ENCODE measurements at places on chromosomes 11 and 22.
A peak's percentile ranks its signal among the peaks of the same experiment; 100 is the strongest.

DNA sequence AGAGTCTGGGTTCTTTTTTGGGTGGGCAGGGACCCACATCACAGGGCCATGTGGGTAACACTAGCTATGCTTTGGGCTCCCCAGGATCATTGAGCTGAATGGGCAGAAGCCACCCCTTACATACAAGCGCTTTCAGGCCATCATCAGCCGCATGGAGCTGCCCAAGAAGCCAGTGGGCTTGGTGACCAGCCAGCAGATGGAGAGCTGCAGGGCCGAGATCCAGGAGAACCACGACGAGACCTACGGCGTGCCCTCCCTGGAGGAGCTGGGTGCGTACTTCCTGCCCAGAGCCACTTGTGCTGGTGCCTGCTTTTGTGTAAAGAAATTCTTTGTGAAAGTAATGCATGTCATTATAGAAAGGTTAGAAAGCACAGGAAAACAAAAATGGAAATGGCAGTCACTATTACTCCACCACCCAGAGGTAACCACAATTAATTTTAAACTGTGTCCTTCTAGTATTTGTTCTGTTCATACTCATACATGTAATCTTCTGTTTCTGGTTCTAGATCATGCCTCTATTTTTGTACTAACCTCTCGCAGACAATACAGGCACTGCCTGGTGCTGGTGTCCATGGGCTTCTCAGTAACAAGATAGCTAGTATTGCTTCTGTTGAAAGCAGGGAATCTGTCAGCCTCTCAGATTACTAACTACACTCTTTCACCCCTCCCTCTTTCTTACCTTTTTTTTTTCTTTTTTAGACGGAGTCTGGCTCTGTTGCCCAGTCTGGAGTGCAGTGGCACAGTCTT, 13.7 kb downstream of the CRY2 start:
- DNase-seq = no peak

GRCh38 chr11:112115386-112115785, 28.7 kb downstream of the SDHD start:
- DNase-seq = no peak

- no peak for DNase-seq
Observed at GRCh38 chr11:3946455-3947017, 91.1 kb downstream of the STIM1 start.

DNA sequence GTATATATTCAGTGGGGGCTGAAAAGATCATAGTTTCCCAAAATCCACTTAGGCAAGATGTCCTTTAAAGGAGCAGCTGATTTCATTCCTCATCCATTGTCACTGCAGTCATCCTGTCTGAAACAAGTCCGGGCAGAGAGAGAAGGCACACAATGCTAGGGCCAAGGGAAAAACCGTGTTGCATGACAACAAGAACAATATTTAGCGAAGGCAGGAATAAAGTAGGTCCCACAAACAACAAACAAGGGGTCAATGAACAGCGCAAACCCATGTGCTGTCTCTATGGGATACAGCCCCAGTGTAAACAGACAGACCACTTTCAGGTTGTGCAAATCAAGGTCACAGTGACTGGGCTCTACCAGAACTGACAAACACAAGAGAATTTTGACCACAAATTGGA, 9.0 kb downstream of the PAMR1 start:
- DNase-seq = no peak

GRCh38 chr11:72568861-72569260, 105.4 kb downstream of the PDE2A start:
- DNase-seq = no peak

- no peak for DNase-seq
Observed at GRCh38 chr11:82989628-82990404, 81.9 kb downstream of the RAB30 start.

DNA sequence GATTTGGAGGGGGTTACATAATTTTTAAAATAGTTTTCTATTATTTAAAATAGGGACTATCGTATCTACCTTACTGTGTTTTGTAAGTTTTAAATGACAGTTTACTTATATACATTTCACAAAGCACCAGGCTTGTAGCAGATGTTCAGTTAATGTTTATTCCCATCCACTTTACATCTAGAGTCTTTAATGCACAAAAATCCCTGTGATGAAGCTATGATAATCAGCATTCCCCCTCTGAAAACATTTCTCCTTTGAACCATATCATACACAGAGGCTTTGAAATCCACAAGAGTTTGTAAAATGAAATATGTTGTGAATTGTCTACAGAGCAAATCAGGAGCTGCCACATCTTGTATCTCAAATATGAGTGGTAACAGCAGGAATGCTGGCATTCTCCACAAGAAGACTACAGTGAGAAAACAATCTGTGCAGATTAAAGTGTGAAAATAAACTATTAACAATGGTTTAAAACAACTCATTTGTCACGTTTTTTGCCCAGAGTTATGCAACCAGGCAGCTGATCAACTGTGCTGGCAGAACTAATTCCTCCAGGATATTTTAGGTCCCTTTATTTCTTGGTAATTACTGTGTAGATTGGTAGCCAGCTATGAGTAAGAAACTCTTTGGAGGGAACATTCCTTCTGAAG, 699.1 kb upstream of the ARHGAP42 start:
- DNase-seq = no peak

- no peak for DNase-seq
Observed at GRCh38 chr11:33669598-33670249, 30.9 kb downstream of the C11orf91 start.

DNA sequence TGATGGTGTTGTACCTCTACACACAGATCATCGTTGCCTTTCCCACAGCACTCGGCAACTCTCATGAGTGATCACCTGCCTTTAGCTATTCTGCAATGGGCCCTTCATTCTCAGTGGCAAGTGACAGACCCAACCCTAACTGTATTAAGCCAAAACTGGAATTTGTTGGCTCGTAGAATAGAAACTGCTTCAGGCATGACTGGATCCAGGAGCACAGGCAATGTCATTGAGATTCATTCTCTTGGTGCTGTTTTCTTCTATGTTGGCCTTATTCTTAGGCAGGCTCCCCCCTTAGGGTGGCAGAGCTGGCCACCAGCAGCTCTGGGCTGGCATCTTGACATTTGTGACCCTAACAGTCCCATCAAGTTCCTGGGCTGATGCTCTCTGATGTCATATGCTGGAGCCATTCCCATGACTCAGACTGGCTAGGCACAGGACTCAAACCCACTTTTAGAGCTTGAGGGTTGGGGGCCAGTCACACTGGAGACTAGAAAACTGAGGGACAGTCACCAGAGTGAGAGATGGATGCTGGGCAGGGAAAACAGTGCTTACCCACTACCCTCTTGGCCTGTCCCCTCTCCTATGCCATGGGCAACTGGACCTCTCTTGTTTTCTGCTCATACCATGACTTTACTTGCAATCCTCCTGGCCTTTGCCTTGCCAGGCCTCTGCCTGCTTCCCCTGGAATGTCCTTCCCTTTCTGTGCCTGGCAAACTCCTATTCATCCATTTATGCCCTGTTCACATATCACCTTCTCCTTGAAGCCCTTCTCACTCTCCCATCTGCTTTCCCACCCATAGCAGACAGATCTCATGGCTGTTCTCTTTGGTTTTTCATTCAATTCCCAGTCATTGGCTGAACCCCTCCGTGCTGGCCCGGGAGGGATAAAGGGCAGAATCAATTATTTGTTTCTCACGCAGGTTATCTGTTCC, 7.1 kb upstream of the CDC42EP2 start:
- DNase-seq = no peak

DNA sequence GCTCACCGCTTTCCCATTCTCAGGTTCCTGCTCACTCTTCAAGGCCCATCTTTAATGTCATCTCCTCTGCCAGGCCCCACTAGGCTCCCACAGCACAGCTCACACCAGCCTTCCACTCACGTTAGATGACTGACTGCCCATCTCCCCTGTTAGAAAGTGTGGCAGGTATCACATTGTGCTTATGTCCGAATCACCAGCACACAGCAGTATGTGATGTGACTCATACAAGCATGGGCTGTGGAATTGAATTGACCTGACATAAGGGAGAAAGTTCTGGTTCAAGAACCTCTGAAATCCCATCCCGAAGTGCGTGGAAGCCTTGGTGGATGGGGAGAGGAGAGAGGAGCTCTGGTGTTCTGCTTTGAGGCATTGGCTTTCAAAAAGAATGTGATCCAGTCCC, 6.5 kb downstream of the VSTM5 start:
- no peak for DNase-seq

GRCh38 chr11:92396133-92396532, 171.5 kb downstream of the FAT3 start:
- DNase-seq = no peak

GRCh38 chr11:75518771-75519653, 6.7 kb downstream of the GDPD5 start:
- DNase-seq = no peak

DNA sequence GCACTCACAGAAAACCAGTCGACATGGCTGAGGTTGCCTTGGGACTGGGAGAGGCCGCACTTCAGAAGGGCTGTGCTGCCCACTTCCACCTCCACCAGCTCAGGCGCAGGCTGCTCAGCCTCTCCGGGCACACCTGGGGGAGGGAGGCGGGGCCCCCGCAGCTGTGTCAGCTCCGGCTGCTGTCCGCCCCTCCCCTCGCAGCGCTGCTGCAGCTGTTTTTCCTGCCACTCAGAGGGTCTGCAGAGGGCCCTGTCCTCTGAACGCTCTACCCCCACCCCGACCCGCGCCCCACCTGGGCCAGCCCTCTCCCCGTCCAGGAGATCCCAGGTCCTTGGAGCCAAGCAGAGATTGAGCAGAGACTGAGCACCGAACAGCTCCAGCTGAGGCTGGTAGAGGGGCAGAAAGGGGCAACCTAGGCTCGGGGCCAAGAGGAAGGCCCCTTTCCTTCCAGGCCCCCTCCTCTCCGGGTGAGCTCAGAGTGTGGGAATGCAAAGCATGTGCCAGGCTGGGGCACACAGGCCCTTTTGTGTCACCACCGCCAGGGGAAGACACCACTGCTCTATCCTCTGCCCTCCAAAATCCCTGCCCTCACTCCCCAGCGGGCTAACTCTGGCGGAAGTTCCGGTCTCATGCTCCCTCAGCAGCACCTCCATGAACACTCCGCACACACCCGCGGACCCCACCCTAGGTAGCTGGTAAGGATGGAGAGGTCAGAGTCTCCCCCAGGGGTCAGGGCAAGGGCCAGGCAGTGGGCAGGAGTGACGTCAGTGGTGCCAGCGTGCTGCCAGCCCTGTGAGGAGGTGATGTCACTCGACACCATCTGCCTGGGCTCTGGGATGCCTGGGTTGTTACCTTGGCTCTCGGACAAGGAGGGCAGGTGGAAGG, 1.6 kb downstream of the MCAM start:
- no peak for DNase-seq

DNA sequence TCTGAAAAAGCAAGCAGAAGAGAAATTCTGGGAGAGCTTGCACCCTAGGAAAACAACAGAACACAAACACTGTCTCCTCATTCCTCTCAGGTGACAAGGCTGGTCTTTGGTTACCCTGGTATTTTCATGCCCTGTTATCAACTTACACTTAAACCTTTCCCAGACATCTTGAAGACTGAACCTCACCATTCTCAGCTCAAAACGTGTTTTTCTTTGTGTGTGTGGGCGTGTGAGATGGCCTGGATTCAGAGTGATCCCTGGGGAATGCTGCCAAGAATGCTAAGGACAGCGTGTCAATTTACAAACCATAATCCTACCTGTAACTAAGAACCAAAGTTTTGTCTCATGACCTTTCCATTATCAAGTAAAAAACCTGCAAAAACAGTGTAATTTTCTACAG, 33.3 kb downstream of the ELF5 start:
- no peak for DNase-seq

GRCh38 chr22:32177221-32177765, 18.2 kb upstream of the C22orf42 start:
- no peak for DNase-seq

DNA sequence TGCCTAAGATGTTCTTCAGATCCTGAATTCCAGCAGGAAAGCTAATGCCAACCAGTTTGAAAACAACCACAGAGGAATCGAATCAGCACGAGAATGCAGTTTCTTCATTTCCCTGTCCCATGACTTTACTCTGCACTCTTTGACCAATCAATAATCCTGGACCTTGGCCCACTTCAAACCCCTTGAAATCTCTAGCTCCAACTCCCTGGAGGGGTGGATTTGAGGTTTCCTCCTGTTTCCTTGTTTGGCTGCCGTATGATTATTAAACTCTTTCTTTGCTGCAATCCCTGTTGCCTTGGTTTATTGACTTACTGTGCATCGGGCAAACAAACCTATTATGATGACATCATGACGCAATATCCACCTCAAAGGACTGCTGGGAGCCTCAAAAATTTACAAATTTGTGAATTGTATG, 109.3 kb downstream of the FBXO7 start:
- DNase-seq = peak; percentile 66

GRCh38 chr11:111155021-111155420, 90.5 kb upstream of the POU2AF2 start:
- no peak for DNase-seq

- DNase-seq = no peak
Observed at GRCh38 chr11:94795476-94796189, 27.5 kb downstream of the AMOTL1 start.

GRCh38 chr22:27780161-27780575, 21.4 kb downstream of the MN1 start:
- peak; percentile 74 for DNase-seq

DNA sequence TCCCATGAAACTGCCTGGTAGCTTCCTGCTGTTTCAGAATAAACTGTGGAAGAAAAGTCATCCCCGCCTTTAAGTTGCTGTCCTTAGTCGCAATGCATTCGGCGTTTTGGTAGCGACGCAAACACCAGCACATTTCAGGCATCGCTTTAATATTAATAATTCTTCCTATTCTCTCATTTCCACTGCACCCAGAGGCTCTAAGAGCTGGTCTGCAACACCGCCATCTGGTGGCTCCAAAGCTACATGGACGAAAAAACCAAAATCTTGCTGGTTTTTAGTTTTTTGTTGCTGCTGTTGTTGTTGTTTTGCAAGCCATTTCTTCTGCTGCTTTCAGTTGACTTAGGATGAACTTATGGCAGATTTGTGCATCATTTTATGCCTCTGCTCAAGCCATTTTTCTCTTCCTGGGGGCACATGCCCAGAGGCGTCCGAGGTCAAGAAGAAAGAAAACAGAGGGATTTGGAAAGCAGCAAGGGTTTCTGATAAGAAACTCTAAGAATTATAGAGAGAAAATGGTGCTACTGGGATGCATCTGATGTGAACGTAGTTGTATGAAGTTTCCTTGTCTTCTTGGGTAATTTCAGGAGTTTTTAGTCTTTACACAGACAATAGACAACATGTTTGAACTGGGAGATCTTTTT, 345.4 kb upstream of the KIRREL3 start:
- peak; percentile 35 for DNase-seq

- peak; percentile 61 for DNase-seq
Observed at GRCh38 chr11:86800076-86800959, at the start of gene PRSS23. TSS of gene PRSS23 (plus strand) at chr11:86800542. CDS start at chr11:86807644, 7,102 bp downstream.

- no peak for DNase-seq
Observed at GRCh38 chr11:101705972-101706371, 122.2 kb upstream of the TRPC6 start.

GRCh38 chr22:17945888-17946648, 78.3 kb downstream of the MICAL3 start:
- no peak for DNase-seq

Measured in AG10803 (cell line).